ENCODE measurements at places on chromosomes 7 and 10.

GRCh38 chr7:1851721-1852516 lies 181.8 kb downstream of the ELFN1 start:
- no peak for DNase-seq

GRCh38 chr10:24951201-24952142 lies 934 bp downstream of the PRTFDC1 start:
- DNase-seq, result no peak

DNA sequence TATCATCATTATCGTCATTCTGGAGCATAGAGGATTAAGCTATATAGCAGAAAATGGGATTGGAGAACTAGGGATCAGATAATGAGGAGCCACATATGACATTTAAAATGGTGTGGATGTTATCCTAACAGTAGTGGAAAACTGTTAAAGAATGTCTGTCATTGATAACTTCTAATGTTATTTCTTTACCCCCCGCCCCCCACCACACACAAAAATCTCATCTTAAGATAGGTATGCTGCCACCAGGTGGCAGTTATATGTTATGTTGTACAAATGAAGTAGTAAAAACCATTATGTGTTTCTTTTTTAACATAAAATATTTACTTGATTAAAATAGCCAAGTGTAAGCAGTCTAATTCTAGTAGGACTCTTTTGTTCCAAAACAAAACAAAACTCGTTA lies 13.0 kb downstream of the AKAP9 start:
- no peak for DNase-seq

DNA sequence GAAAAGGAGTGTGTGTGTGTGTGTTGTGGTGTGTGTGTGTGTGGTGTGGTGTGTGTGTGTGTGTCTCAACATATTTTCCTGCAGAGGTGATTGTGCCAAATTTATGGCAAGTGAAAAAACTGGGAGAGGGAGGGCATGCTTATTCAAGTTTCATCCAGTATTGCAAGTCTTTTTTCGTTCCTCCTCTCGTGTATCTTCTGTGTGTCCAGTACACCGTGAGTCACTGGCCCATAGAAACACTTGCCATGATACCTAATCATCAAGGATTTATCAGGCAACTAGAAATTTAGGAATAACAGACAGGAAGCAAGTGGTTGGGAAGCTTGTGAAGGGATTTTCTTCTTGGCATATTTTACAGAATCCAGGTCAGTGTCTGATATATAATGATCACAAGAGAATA lies 820.5 kb downstream of the GATA3 start:
- DNase-seq, result no peak

- no peak for DNase-seq
Measured at GRCh38 chr7:137656850-137657232, 189.9 kb downstream of the DGKI start.

GRCh38 chr7:2037301-2037807 lies 195.4 kb downstream of the MAD1L1 start:
- no peak for DNase-seq

- no peak for DNase-seq
Measured at GRCh38 chr7:13115157-13115772, 427.8 kb downstream of the ARL4A start.

GRCh38 chr7:79199266-79199665 lies 254.2 kb downstream of the MAGI2 start:
- no peak for DNase-seq

- DNase-seq, result peak; percentile 48
Measured at GRCh38 chr10:12902135-12902572, 99.4 kb downstream of the CCDC3 start.

- no peak for DNase-seq
Measured at GRCh38 chr7:16455591-16455990, 9.9 kb downstream of the SOSTDC1 start.

GRCh38 chr7:137691566-137691965 lies 155.2 kb downstream of the DGKI start:
- no peak for DNase-seq

Data from right kidney (tissue), 9 donors.